Stimulated activated naive CD4-positive, alpha-beta T cell (primary cell): ENCODE measurements at places on chromosomes 12 and 14.

DNA sequence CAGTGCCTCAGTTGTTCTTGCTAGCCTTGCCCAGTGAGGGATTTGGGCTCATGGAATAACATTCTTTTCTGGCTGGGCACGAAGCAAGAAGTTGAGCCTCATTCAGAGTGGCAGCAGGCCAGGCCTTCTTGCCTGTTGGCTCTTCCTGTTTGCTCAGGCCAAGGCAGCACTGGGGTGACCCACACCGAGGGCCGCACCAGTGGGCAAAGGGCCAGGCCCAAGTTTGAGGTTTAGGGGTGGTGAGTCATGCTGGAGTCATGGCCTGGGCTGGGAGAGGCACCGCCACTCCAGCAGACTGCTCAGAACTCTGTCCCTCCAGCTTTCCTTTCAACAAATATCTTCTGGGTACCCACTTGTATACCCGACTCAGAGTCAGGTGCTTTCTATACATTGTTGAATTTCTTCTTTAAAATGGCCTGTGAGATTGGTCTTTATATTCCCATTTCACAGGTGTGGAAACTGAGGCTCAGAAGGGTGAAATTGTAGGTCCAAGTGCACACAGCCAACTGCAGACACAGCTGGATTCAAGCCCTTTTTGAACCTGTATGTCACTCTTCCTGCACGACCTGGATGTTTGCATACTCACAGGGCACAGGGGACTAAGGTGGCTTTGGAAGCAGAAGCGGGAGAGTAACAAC, 279.4 kb downstream of the FOXN3 start:
- no peak for DNase-seq

DNA sequence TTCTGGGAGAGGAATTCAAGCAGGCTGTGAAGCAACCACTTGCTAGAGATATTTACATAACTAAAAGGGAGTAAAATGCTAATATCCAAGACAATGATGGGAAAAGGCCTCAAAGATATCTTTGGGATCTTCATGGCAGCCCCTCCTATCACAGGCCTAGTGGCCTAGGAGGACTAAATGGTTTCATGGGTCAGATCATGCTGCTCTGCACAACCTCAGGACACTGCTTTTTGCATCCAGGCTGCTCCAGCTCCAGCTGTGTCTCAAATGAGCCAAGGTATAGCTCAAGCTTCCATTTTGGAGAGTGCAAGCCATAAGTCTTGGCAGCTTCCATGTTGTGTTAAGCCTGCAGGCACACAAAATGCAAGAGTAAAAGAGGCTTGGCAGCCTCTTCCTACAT, 195.6 kb upstream of the SSTR1 start:
- no peak for DNase-seq

DNA sequence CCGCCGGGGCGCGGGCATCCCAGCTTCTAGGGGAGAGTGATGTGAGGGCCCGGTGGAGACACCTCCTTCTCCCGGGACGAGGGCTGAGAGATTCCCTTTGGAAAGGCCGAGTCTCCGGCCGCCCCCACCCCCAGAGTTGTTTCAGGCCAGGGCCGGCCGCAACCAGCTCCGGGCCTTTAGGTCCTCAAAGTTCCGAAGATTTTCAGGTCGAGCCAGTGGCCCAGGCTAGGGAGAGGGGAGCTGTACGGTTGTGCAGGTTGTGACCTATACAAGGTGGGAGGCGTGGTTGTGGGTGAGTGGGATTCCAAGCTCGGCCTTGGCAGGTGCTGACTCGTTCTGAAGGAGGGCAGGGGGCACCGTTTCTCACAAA, 18.4 kb upstream of the ANKRD33 start:
- no peak for DNase-seq

GRCh38 chr14:73245480-73246325, 8.4 kb downstream of the PAPLN start:
- DNase-seq, result no peak

DNA sequence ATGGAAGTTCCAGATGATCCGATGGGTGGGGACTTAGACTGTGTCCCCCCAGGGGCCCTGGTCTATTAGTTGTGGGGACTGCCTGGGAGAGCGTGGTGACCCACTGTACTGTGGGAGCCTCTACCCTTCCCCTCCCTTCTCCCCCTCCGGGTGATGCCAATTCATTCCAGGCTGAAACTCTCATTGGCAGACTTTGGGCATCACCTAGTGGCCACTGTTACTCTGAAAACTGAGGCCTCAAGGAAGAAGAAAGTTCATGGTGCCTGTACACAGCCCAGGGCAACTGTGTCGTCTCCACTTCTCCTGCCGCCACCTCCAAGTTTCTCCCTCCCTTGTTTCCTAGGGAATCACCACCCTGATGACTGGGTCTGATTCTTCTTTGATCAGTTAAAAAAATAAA, 173.6 kb upstream of the ALG10B start:
- DNase-seq, result no peak

GRCh38 chr14:67487937-67488893, at the start of gene TMEM229B:
Gene TMEM229B, minus strand, starts transcription at chr14:67488721. Its CDS starts 14,798 bp downstream, at chr14:67473923.
- DNase-seq, result peak; percentile 84

DNA sequence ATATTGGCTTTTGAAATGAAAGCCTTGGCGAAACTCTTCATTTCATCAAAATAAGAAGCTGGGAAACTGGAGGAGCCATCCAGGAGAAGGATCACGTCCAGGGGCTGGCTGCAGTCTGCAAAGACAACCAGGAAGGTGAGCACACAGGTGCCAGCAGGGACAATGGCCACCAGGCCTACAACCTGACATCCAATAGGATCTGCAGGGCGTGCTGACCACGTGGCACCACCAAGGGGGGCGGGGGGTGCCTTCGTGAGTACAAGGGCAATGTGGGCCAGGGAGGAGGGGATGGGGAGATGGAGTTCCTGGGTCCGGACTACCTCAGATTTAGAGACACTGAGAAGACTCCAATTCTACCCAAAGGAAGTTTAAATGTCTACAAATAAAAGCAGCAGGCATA, 71.7 kb upstream of the ANO2 start:
- DNase-seq, result no peak

GRCh38 chr14:101965770-101966722, 1.7 kb downstream of the DYNC1H1 start:
- DNase-seq, result no peak

- DNase-seq, result no peak
Measured at GRCh38 chr12:89775063-89775985, 66.7 kb upstream of the ATP2B1 start.

GRCh38 chr12:38544330-38545066, 227.9 kb downstream of the ALG10B start:
- no peak for DNase-seq

DNA sequence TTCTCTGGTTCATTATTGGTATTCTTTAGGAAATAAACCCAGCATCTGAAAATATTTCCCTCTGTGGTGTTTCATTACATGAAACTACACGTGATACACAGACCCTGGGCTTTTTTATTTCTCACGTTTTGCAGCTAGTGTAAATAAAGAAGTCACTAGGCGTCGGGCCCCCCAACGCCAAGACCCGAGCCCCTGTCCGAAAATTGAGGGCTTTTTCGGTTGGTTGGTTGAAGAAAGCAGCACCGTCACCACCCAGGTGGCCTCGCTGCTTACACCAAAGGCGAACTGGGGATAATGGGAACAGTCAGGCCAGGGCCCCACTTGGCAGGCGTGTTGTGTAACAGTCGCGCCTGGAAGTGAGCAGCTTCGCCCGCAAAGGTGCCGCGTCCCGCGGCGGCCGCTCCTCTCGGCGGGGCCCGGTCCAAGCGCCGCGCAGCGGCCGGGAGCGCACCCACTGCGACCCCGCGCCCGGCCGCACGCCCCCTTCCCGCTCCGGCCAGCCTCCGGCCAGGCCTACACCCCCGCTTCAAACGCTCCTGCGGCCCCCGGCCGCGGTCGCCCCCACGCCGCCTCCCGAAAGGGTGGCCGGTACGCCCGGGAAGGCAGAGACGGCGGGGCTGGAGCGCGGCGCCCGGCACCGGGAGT, 1.2 kb downstream of the DUSP16 start:
- DNase-seq, result peak; percentile 85

DNA sequence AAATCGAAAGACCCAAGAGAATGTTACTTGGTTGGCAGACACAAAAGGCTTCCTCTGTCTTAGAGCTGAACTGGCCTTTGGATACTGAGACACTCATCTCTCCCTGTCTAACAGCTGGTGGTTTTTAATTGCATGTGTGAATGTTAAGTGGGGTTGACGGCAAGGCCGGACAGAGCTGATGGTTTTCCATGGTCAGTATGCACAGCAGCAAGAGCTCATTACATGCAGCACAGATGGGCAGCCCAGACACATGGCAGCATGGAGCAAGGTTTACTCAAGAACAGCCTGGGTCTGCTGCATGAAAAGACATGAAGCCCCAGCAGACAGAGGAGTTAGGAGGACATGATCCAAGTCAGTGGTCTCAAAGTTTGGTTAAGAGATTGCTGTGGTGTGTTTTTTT, 27.8 kb upstream of the CACNA2D4 start:
- DNase-seq, result no peak

GRCh38 chr12:39036105-39036504, 130.7 kb upstream of the CPNE8 start:
- DNase-seq, result no peak

DNA sequence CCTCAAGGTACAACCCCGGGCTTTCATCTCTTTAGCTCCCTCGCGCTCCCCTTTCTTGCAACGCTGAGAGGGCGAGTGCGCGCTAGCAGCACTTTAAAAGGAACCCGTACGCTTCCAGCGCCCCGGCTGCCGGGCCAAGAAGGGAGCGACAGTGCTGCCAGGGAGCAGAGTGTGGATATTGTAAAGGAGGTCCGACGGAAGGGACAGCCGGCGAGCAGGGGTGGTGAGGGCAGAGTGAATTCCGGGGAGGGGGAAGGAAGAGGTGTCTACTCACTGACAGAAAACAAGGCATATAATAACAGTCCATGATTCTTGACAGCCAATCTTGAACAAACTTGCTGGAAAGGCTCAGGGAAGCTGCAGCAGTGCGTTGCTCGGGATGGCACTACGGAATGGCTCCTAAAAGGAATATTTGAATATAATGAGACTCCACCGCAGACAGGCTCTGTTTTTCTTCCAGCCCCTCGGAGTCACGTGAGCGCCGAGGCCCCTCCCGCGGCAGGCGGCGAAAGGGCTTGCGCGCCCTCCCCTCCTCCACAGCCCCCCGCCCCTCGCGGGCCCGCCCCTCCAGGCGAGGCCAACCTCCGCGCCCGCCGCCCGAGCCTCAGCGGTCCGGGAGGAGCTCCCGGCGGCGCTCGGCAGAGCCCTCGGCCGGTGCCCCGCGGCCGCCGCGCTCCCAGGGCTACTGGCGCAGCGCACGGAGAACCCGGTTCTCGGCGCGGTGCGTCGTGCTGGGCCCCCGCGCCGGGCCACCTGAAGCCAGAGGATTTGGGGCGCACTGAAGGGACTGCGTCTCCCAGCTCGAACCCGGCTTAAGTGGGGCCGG, 3.4 kb downstream of the BMP4 start:
- no peak for DNase-seq

DNA sequence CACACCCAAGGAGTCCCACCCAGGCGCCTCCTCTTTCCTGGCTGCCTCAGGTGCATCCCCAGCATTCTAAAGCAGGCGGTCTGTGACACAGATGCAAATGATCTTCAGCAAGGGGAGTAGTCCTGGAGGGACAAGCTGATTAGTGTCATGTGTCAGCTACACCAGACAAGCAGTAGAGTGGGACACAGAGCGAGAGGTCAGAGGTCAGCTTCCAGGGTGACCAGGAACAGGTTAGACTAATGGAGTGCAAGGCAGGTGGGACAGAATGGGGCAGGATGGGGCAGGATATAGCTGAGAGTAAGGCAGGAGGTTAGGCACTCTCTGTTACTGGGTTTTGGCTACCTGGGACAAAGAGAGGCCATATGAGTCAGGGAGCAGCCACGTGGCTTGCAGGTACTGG, 534.0 kb downstream of the FUT8 start:
- no peak for DNase-seq

GRCh38 chr12:121232163-121232562, 22.2 kb downstream of the P2RX4 start:
- no peak for DNase-seq
